ENCODE measurements at places on chromosomes 4 and X. TPM values are rescaled to one million over a fixed set of nuclear protein-coding genes. Genes with fewer than 3 reads are reported as not detected.
A peak's percentile ranks its signal among the peaks of the same experiment; 100 is the strongest.

PF4V1 gene
- not detected for total RNA-seq

SULT1E1 gene
- total RNA-seq, result not detected

MAGEA9B gene
- not detected for total RNA-seq

PPP2R2C gene
- not detected for total RNA-seq

TCEAL2 gene
- total RNA-seq, result 0.53 TPM

GABRE gene
- total RNA-seq, result not detected

SYP gene
- total RNA-seq, result 8.7 TPM

HSD17B13 gene
- total RNA-seq, result 0.14 TPM

FAM114A1 gene
- total RNA-seq, result 0.48 TPM

KCTD8 gene
- total RNA-seq, result not detected

DNA sequence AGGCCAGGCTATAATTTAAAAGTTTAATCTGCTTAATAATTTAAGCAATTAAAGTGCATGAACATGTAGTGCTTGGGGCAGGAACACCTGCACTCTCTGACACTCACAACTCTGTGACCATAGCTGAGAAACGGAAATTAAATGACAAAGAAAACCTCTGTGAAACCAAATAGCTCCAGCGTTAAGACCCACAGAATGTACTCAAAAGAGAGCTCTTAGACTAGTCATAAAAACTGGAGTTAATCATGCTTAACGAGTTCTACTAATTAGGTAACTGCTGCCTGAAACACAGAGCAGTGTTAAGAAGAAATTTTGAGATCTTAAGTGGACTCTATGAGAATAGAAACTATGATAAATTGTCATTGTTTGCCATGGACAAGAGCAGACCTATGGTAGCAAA is 174.4 kb upstream of the SPIN4 start:
- no peak for DNase-seq

GRCh38 chr4:109148577-109149075 is 153.8 kb downstream of the COL25A1 start:
- DNase-seq, result no peak

DNA sequence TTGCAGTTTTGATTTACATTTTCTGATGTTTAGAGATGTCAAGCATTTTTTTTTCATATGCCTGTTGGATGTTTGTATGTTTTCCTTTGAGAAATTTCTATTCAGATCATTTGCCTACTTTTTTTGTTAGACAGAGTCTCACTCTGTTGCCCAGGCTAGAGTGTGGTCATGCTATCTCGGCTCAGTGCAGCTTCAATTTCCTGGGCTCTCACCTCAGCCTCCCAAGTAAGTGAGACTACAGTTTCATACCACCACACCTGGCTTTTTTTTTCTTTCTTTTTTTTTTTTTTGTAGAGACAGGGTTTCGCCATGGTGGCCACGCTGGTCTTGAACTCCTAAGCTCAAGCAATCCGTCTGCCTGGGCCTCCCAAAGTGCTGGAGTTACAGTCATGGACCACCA is 291.7 kb downstream of the SLITRK2 start:
- no peak for DNase-seq

GRCh38 chrX:118569676-118570075 is 74.1 kb downstream of the DOCK11 start:
- DNase-seq, result peak; percentile 23

- no peak for DNase-seq
Measured at GRCh38 chr4:153545822-153546221, 79.7 kb downstream of the TMEM131L start.

DNA sequence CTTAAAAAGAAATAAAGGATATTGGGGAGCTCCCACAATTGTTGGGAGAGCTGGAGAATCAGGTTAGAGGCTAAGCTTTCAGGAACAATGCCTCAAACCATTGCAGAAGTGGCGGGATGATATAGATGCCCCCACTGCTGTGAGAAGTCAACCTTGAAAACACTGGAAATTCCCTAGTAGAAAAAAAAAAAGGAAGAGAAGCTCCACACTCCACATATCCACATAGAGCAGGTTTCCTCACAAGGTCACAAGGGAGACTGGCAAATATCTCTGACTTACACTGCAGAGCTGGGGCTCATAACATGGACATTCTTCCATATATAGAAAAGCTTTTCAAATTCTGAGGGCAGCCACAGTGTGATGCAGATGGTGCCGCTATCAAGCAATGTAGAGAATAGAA is 22.7 kb upstream of the OGT start:
- DNase-seq, result no peak

DNA sequence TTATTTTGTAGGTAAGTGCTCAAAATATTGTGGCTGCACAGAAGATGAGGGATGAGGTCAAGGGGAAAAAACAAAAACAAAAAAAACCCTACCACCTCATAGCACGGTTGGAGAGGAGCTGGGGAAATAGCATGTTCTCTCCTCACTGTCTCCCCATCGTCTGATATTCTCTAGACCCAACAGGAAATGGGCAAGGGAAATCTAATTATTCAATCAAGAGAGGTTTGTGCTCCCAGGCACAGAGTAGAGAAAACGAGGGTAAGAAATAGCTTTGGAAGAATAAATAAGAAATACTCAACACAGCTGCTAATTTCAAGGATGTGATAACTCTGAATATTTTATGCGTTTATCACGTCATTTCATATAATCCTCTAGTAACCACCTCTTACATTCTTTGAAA is 619.2 kb upstream of the GNPDA2 start:
- DNase-seq, result no peak

GRCh38 chr4:62454535-62454934 is 1254.4 kb downstream of the ADGRL3 start:
- no peak for DNase-seq

- DNase-seq, result no peak
Measured at GRCh38 chr4:130484826-130485225, 1388.9 kb downstream of the C4orf33 start.

DNA sequence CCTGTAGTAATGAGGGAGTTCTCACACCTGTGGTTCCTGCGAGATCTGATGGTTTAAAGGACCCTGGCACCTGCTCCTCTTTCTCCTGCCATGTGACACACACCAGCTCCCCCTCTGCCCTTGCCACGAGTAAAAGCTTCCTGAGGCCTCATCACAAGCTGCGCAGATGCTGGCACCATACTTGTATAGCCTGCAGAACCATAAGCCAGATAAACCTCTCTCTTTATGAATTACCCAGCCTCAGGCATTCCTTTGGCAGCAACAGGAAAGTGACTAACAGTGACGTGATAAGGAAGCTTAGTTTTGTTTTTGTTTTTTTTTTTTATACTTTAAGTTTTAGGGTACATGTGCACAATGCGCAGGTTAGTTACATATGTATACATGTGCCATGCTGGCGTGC is 130.9 kb downstream of the AFAP1 start:
- no peak for DNase-seq

- no peak for DNase-seq
Measured at GRCh38 chrX:100650841-100651240, 6.8 kb downstream of the SRPX2 start.

GRCh38 chr4:78542373-78542772 is 9.2 kb upstream of the ANXA3 start:
- no peak for DNase-seq

- DNase-seq, result no peak
Measured at GRCh38 chr4:76061982-76062381, 12.5 kb upstream of the ART3 start.

GRCh38 chr4:112808001-112808400 is 171.1 kb downstream of the LARP7 start:
- no peak for DNase-seq

- no peak for DNase-seq
Measured at GRCh38 chr4:83731609-83732008, 195.7 kb downstream of the GPAT3 start.

DNA sequence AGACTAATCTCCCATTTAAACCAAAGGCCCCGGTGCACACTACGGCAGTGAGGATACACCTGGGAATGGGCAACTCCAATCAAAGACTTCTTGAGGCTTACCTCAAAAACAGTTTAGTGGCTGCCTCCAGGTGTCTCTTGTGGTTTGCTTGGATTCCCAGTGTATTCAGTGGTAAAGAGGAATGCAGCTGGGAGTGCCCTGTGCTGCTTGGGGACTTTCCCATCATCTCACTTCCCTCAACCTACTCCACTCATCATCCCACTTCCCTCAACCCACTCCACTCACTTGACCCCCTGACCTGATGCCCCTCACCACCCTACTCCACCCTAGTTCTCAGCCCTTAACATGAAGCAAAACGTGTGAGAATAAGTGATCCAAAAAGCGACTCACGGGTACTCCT is 177.3 kb upstream of the ETNPPL start:
- DNase-seq, result no peak

DNA sequence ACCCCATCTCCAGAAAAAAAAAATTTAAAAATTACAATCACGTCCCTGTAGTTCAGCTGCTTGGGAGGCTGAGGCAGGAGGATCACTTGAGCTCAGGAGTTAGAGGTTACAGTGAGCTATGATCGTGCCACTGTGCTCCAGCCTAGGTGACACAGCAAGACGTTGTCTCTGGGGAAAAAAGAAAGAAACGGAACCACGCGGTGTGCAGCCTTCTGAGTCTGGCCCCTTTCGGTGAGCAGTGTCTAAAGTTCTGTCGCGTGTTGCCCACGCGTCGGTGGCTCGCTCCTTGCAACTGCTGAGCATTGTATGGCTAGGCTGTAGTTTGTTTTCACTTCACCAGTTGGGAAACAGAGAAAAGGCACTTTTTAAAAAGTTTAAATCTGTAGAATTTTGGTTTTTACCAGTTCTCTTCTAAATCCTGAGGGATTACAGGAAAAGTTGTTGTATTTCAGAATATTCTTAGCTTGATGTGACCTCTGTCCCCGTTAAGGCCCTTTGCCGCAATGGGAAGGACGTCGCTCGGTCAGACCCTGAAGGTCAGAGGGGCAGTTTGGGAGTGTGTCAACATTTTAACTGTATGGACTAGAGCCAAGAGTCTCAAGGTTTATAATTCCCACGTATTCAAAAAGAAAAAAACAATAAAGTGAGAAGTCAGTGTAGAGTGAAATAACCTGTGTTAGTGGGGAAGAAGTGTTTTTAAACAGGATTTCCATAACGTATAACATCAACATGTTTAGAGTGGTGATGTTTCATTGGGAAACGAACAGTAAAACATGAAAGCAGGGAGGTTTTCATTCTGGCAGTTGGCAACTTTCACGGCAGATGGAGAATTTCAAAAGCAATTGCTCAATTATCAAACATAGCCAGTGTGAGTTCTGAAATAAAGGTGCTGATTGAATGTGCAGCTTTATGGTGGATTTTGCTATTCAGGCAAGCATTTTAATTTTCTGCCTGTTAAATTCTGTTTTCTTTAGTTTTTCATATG is 45.8 kb upstream of the MSANTD1 start:
- DNase-seq, result peak; percentile 45

DNA sequence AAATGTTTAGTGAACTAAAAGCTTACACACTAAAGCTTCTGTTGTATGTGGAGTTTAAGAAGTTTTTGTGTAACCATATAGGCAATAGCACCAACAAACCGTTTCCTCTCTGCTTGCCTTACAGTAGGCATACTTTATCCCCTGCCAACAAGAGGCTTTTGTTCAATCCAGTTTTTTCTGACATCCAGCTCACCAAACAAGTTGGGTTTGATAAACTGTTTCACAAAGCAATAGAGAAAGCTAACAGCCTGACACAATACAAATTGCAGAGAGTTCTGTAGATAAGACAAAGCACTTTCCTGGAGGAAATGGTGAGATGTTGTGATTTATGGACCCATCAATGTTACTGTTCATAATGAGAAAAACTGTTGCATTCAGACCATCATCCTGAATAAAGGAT is 53.8 kb downstream of the PACRGL start:
- DNase-seq, result no peak

DNA sequence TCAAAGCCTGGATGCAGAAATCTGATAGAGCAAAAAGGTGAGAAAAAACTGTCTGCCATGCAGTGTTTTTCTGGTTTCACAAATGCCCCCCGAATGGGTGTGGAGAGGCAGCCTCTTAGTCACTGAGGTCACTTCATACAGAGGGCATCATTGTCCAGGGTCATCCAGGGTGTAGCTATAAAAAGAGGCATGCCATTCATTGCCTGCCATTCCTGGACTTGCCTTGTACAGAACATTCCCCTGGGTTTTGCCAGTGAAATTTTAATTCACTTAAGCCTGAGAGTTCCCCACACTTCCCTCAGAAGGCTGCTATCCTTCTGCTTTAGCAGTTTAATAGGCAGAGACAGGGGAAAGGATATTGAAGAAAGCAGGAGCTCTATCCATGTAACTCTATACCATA is 230.3 kb downstream of the UNC5C start:
- DNase-seq, result no peak

- DNase-seq, result no peak
Measured at GRCh38 chr4:48939785-48940184, 33.2 kb upstream of the OCIAD2 start.

- no peak for DNase-seq
Measured at GRCh38 chr4:186405957-186406356, 140.0 kb downstream of the F11 start.

DNA sequence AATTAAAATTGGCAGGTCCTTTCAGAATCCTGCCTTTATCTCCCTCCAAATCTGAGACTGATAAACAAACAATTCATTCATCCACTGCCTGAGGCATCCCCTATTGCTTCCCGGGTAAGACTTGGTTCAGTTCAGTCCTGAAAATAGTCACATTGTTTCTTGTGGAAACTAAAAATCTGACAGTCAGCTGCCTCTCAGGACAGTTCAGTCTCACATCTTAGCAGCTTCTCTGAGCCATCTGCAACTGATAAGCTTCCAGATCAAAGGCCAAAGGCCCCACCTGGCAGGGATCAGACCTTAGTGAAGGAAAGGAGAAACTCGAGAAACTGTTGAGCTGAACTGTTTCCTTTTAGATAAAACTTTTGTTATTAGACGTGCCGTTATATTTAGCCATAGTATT is 264.5 kb downstream of the IL15 start:
- no peak for DNase-seq

DNA sequence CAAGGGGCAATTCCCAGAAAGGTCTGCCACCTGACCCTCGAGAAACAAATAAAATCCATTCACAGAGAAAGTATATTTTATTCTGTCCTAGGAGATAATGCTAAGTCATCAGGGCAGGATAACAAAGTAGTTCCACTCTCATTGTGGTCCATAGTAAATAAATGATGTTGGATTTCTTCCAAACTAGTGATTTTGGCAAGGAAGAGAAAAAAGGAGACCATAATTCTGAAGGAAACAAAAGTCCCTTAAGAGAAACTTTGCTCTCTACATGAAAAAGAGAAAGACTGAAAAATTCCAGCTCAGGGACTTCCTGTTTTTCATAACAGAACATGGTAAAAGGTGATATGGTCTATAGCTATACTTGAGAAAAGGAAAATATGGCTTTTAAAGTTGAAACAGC is 71.5 kb upstream of the DDX60 start:
- no peak for DNase-seq

DNA sequence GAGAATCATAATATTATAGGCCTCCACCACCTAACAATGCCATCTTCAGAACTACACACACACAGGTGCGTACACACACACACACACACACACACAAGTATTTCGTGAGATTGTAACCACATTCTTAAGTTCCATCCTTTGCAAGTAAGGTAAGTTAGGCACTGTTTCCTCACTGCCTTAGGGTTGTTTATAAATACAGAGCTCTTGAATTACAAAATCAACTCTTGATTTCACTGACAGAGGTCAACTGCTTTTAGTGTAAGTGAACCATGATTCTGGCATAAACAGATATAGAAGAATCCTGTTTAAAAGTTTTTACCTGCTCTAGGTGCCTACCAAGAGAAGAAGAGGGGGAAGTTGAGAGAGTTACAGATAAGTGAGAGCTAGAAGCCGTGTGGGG is 166.1 kb downstream of the DMD start:
- no peak for DNase-seq
